ENCODE measurements at places on chromosomes 5 and 9.

DNA sequence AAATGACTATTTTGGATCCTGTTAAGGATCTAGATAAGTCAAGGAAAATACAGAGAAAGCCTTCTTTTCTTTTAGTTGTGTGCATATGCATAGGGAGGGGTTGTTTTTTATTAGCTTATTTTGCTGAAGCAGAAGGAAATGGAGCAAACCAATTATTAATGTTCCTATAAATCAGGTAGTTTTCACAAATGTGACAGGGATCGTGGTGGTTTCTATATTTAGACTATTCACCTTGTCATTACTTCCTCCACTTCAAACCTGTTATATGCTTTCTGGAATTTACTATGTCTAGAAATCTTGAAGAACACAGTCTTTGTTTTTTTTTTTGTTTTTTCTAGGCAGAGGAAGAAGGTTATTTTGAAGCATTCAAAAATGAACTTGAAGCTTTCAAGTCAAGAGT, 22.2 kb downstream of the CDC37L1 start:
- no peak for DNase-seq

GRCh38 chr9:133602277-133602676, 6.9 kb downstream of the FAM163B start:
- no peak for DNase-seq

DNA sequence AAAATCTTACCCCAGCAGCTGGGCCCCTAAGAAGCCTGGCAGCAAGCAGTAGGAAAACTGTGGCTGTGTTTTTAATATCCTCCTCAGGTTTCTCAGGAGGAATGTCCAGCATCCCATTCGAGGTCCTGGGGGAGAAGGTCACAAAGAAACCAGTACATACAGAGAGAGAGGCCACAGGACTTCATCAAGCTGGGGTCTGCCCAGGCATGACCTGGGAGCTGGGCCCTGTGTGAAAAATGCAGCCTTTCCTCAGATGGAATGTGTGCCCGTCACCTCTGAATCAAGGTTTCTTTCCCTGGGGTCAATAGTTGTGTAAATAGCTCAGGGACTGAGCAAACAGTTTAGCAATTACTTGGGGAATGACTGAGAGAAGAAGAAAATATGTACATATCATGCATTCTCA, 33.9 kb upstream of the RAD23B start:
- DNase-seq: no peak

DNA sequence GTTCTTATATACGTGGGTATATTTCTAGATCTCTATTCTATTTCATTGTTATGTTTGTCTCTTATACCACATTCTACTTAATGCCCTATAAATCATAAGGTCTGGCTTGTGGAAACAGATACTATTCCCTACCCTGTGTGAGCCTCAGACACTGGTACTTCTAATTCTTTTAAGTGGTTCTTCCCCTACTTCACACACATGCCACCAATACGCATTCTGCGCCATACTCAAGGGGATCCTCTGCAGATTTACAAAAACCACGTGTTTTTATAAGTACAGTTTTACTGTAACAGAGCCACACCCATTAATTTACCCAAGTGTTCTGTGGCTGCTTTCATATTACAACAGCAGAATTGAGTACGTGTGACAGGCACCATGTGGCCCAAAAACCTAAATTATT, 195.6 kb downstream of the SAXO1 start:
- DNase-seq: no peak

DNA sequence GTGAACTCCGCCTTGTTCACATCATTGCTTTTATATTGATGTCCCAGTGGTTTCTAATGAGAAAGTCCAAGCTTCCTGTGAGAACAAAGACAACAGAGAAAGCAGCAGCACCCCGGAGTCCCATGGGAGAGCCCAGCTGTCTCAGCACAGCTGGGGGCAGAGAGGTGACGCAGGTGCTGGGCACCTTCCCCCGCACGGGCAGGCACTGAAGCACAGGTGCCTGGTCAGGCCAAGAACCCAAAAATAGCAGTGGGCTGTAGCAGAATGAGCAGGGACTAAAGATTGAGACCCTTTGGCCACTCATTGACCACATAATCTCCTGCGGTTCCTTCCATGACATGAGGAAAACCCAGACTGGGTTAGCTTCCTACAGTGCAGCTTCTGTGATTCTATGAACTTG, 18.8 kb downstream of the SRD5A1 start:
- DNase-seq: no peak

- DNase-seq: no peak
Measured at GRCh38 chr9:126605792-126606482, 7.8 kb upstream of the LMX1B start.

DNA sequence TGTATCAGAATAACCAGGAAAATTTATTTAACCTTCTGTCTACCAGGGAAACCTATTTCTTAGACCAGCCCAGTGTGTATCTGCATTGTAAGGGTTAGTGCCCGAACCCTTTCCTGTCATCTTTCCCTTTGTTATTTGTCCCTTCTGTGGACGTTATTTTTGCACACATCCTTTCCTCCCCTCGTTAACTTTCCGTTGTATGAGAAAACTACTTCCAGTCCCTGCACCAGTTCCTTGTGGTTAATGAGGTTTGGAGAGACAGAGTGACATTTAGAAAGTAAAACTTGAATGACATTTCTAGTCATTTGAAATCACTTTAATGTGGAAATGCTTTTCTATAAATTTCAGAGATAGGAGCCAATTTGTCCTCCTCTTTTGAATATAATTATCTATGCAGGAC, 4.3 kb upstream of the IFNB1 start:
- DNase-seq: no peak
